ENCODE measurements at places on chromosomes 5 and 9.

GRCh38 chr5:39424736-39425637 lies at the start of gene DAB2:
Gene DAB2 (minus strand): TSS chr5:39424980. CDS start chr5:39394320, 30,660 bp downstream.
- peak; percentile 35 for DNase-seq

DNA sequence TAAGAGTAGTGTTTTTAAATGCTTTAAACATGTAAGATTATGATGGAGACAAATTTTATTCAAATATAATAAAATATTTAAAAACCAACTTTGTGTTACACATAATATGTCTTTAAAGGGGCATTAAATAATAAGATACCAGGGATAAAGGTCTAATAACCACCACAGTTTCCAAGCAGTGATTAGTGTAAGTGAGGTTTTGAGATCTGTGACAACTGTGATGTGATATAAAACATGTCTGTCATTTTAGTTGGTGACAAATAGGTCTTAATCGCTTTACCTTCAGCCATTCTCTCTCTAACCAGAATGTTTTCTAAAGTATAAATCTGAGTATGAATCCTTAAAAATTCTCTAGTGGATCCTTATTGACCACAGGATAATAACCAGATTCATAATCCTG lies 28.1 kb downstream of the PPIP5K2 start:
- no peak for DNase-seq

- DNase-seq, result no peak
Measured at GRCh38 chr9:21385131-21385670, at the start of gene IFNA2. Gene IFNA2 (minus strand): TSS chr9:21385398. CDS start chr9:21385329, 69 bp downstream.

DNA sequence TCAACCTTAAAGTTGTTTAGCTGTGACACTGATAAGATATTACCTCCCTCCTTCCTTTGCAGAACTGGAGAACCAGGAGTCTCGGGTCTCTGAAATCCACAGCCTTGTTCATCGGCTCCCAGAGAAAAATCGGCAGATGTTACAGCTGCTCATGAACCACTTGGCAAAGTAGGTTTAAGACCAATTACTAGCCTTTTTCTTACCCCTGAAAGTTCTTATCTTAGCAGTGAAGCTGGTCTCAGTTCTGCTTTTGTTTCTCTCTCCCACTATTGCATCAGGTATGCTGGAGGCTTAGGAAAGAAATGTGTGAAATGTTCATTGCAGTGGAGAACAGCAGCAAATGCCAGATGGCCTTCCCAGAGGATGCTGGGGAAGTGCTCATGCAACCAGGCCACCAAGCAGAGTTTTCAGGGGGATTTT lies 287.4 kb downstream of the ARHGAP26 start:
- no peak for DNase-seq

- no peak for DNase-seq
Measured at GRCh38 chr5:155625897-155626543, 612.5 kb downstream of the KIF4B start.

DNA sequence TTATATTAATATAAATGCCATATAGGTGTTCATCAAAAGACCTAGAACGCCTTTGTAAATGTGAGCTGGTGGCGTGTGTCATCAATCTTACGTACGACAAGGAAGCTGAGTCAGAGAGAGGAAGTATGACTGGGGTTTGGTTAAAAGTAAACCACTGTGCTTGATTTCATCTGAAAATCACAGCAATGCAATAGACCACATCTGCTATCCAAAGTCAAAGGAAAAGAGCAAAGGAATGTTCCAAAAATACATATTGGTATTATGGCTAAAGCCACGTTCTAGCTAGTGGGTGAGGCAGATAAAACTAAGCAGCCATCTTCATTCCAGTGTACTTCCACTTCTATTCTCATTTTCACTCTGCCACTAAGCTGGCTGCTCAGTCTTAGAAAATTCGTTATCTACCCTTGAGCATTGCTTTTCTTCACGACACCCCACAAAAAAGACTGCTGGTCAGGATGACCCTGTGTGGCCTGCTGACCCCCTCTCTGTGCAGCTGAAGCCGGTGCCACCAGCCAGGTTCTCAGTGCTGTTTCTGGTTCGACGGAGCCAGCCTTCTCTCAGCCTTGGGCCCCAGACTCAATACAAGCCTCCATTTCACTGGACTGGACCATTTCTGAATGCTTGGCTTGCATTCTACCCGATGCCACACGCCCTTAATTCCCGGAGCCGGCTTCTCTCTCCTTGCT lies 23.8 kb downstream of the SHC3 start:
- no peak for DNase-seq
